ENCODE measurements at places on chromosomes 2 and 18.

GRCh38 chr2:179817181-179817841 is 44.1 kb downstream of the ZNF385B start:
- no peak for DNase-seq

- DNase-seq, result no peak
Measured at GRCh38 chr2:158205215-158205614, 103.5 kb downstream of the UPP2 start.

- DNase-seq, result no peak
Measured at GRCh38 chr18:78304192-78305164, 675.1 kb upstream of the SALL3 start.

- DNase-seq, result no peak
Measured at GRCh38 chr2:190216829-190217228, 102.8 kb downstream of the HIBCH start.

- no peak for DNase-seq
Measured at GRCh38 chr18:58785171-58785805, 79.4 kb upstream of the ZNF532 start.

- no peak for DNase-seq
Measured at GRCh38 chr2:124272261-124272841, 247.3 kb downstream of the CNTNAP5 start.

DNA sequence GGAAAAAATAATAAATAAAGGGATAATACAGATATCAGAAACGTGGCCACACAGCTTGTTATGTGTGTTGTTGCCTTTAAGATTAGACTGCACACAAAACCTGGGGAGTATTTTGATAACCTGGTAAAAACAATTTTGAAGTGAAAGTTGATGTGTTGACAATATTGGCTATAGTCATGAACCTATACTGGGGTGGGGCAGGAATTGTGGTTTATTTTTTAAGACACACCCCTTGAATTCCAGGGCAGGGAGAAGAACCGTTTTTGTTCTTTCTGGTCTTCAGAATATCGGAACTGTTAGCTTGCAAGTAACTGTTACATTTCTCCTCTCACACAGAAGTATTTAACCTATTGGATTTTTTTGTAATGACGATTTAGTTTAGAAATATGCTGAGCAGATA is 80.4 kb downstream of the LIMS1 start:
- DNase-seq, result no peak

DNA sequence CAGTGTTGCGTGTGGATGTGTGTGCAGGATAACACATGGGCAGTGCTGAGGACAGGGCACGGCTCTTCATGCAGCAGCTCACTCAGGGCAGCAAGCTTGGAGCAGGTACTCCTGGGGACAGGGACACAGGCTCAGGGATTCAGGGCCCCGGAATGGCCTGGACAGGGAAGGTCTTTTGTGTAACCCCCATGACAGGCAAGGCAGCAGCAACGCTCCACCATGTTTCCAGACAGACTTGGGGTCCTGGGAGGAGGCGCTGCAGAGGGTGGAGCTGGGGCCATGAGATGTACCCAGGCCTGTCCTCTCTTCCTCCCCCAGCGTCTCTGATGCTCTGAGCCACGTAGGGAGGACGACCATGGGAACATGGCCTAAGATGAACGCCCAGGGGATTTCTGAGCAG is 58.3 kb downstream of the ADNP2 start:
- DNase-seq, result no peak

Data from NCI-H446 treated with DMSO at 0.1 percent for 48 hours (cell line).